ENCODE measurements at places on chromosomes 3 and 15.

- no peak for DNase-seq
These were observed 406.9 kb upstream of the TBL1XR1 start for GRCh38 chr3:177604181-177604580.

- DNase-seq: peak; percentile 87
These were observed at the start of gene MYLK for GRCh38 chr3:123884203-123884831. MYLK (minus strand) TSS chr3:123884332; CDS start chr3:123793841, 90,491 bp downstream.

- DNase-seq: peak; percentile 40
These were observed 305.9 kb downstream of the CACNA2D3 start for GRCh38 chr3:54427941-54428871.

GRCh38 chr3:39432342-39432741, 25.8 kb downstream of the RPSA start:
- no peak for DNase-seq

GRCh38 chr3:171126478-171127209, 100.1 kb upstream of the SLC2A2 start:
- no peak for DNase-seq

- DNase-seq: no peak
These were observed 40.0 kb downstream of the ADAMTS9 start for GRCh38 chr3:64647825-64648224.

- DNase-seq: no peak
These were observed 141.5 kb upstream of the PLXND1 start for GRCh38 chr3:129747992-129748391.

DNA sequence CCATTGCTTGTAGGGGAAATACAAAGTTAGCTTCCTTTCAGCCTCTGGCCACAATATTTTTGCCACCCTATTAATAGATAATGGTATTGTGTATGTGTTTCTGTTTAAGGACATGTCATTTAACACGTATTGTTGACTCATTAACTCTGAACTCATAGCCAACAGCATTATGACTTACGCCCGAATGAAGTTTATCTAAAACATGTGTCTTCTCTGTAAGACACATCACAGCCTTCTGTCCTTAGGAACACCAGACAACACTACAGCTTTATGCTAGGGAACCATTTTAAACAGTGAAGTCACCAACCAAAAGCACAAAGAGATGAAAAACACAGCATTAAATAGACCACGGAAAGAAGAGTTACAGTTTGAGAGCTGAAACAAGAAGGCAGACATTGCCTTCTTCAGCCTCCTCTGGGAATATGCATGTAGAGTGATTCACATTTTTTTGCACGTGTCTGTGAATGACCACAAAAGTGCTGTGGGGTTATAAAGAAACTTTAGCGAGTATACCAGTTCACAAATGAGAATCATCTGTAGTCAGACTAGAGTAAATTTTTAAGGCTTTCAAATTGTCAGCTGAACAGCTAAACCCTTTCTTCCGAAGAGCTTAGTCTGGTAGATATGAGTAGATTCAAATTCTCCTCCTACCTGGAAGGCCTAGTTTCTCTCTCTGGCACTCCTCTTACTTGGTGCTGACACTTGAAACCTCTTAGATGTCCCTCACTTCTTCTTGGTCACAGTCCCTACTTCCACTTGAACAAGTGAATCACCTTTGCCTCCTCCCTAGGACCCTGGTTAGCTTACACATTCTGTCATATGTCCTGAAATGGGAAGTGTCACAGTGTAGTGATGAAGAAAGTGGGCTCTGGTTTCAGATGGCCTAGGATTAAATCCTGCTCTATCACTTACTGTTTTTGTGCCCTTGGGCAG, 32.2 kb downstream of the MCTP2 start:
- DNase-seq: no peak

DNA sequence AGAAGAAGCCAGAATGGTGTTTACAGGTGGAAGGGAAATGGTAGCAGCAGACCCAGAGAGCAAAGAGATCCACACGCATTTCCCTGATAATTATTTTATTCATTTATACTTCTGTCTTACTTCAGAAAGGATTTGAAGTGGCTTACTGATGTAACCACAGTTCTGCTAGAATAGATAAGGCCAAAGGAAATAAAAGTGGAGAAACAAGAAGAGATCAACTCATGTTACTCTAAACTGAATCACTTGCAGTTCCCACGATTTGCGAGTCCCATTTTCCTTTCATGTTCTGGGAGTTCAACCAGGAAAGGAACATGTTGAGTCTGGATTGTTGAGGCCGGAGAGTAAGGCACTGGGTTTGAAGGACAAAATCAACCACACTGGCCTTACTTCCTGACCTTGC, 151.8 kb downstream of the MYRIP start:
- no peak for DNase-seq

GRCh38 chr3:56664823-56665222, 18.2 kb downstream of the TASOR start:
- no peak for DNase-seq

- DNase-seq: no peak
These were observed 427.9 kb upstream of the AGTR1 start for GRCh38 chr3:148269816-148270215.

DNA sequence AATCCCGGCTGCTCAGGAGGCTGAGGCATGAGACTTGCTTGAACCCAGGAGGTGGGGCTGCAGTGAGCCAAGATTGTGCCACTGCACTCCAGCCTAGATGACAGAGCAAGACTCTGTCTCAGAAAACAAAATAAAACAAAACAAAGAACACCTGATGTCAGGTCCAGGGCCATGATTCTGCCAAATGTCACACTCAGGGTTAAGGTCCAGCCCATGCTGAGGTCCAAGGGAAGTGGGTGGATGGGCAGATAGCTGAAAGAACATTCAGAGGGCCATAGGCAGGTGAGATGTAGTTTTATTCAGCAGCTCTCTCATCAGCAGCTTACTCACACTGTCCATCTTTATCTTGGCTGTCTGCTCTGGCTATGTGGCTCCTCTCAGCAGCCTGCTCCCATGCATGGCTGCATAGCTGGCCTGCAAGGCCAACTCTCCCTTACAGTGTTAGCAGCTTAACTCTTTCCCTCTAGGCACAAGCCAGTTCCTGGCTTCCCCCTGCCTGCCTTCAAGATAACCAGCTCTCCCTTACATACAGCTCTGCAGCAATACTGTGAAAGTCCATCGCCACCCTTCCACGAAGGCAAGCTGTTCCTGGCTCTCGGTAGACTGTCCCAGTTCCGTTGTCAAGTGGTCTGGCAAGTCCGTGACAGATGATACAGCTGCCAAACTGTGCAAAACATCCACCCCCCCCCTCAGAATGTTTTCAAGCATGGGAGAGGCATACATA, 62.4 kb upstream of the SIAH2 start:
- DNase-seq: no peak

- DNase-seq: no peak
These were observed 32.0 kb upstream of the APEH start for GRCh38 chr3:49641921-49642707.

DNA sequence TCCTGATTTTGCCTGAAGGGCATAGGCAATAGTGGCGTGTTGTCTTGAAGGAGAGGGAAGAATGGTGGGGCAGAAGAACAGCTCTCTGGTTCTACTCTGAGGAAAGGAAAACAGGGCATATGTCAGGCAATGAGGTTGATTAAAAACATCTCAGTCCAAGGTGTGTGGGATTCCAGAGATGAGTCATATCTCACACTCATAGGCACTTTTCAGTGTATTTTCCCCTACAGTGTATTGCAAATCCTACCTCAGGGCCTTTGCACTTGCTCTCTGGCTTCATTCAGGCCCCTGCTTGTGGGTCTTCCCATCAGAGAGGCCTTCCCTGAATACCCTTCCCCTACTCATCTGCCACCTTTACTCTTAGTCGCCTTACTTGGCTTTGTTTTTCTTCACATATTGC, 107.8 kb downstream of the SLCO3A1 start:
- no peak for DNase-seq

DNA sequence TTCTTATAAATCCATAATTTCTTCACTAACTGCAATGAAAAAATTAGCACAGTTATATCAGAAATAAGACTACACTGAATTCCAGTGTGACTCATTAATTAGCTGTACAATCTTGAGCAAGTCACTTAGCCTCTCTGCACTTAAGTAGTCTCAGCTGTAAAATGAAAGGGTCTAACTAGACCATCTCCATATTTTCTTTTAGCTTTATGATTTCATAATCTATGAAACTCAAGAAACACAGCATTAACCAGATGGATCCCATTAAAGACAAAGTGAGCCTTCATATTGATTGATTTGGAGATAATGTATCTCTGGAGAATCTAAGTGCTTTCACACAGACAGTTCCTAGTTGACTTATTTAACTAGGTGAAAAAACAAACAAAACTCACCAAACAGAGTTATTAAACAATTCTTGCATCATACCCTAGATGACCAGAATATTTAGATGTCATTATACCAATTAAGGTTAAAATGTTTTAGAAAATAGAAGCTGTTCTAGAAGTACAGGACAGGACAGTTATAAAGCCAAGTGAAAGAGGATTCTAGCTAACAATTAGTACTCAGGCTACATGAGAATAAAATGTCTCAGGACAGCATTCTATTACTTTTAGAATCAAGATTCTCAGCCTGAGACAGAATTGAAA, 11.2 kb downstream of the CSNK1G1 start:
- no peak for DNase-seq

- DNase-seq: no peak
These were observed 2.6 kb downstream of the HRG start for GRCh38 chr3:186668426-186668825.

GRCh38 chr15:44081026-44082013, 113.8 kb downstream of the FRMD5 start:
- no peak for DNase-seq

GRCh38 chr15:74240897-74241614, 4.9 kb downstream of the CCDC33 start:
- DNase-seq: peak; percentile 36

DNA sequence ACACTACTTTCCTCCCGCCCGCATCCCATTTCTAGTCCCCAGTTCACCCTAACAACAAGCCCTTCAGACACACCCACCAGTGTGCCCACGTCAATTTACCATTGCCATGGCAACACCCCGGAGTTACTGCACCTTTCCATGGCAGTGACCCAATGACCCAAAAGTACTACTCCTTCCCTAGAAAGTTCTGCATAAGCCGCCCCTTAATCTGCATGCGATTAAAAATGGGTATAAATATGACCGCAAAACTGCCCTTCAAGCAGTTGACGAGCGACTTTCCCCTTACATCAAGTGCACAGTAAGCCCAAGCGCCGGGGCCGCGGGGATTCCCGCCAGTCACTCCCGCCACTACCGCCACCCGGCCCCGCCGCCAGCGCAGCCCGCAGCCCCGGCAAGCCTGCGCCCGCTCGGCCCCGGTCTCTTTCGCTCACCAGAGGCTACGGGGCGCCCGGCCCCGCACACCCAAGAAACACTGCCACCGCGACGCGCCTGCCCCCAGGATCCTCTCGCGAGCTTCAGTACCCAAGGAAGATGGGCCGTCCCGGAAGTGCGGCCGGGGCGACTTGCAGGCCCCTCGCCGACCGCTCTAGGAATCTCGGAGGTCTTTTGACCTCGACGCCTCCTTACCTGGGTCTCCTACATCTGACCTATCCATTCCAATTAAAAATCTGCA, 27.2 kb upstream of the ZNF502 start:
- DNase-seq: peak; percentile 94

GRCh38 chr3:32143849-32144757, 37.7 kb downstream of the GPD1L start:
- DNase-seq: no peak

- DNase-seq: no peak
These were observed 123.3 kb downstream of the GABRG3 start for GRCh38 chr15:27094235-27094634.

GRCh38 chr3:43769097-43769884, 78.6 kb downstream of the ABHD5 start:
- peak; percentile 99 for DNase-seq

- DNase-seq: no peak
These were observed 632 bp upstream of the COPS2 start for GRCh38 chr15:49155834-49156627.

- DNase-seq: no peak
These were observed 27.4 kb upstream of the SLCO2A1 start for GRCh38 chr3:134057006-134057653.

GRCh38 chr15:89770041-89770440, 6.1 kb upstream of the MESP2 start:
- no peak for DNase-seq

DNA sequence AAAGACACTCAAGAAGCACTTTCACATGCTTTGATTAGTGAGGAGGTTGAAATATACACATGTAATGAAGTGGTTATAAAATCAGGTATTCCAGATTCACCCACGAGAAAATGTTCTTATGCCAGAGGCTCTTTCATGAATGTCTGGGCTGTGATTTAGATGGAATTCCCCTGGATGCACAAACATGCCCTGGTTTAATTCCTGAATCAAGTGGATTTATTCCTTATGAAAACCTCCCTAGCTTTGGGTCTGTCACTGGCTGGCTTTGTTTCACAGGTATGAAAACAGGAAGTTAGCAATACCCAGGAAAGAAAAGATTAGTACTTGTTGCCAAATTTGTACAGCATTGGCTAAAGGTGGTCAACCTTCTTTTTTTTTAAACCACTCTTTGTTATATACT, 1123.0 kb downstream of the ROBO1 start:
- DNase-seq: no peak

- no peak for DNase-seq
These were observed 13.4 kb downstream of the UBP1 start for GRCh38 chr3:33426630-33427317.

GRCh38 chr3:41629072-41629471, 332.8 kb downstream of the ULK4 start:
- DNase-seq: no peak

- DNase-seq: no peak
These were observed 13.1 kb downstream of the RYK start for GRCh38 chr3:134237454-134238145.

- DNase-seq: no peak
These were observed 9.0 kb downstream of the SLC24A1 start for GRCh38 chr15:65630760-65631159.

- no peak for DNase-seq
These were observed 43.1 kb downstream of the AMOTL2 start for GRCh38 chr3:134330883-134331810.

GRCh38 chr3:67608034-67608433, 46.4 kb downstream of the SUCLG2 start:
- DNase-seq: no peak

DNA sequence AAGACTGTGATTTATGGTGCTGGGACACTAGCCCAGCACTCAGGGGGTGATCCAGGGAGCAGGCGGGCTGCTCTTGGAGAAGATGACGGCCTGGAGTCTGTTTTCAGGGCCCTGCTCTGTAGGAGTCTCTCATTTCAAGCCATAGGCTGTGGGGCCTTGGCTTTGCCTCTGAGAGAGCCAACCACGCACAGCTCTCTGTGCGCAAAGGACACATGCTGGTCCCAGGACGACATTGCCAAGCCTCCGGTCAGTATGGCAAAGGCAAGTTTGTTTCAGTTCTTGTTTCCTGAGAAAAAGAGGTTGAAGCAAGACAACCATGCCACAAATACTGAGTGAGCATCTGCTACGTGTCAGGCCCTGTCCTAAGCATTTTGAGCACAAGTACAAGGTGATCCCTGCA, 197.1 kb downstream of the EPHB1 start:
- no peak for DNase-seq

- no peak for DNase-seq
These were observed 41.9 kb downstream of the GPD1L start for GRCh38 chr3:32148351-32148750.

- no peak for DNase-seq
These were observed 3.7 kb upstream of the PRKAR2A start for GRCh38 chr3:48851407-48851806.

GRCh38 chr15:70617911-70618287, 145.5 kb downstream of the UACA start:
- DNase-seq: no peak

GRCh38 chr3:184526088-184526433, 35.5 kb upstream of the EPHB3 start:
- no peak for DNase-seq
